ENCODE measurements at places on chromosomes 13 and 19. TPM values are rescaled to one million over a fixed set of nuclear protein-coding genes. Genes with fewer than 3 reads are reported as not detected.

The KLK6 gene
- not detected for total RNA-seq

The TNNI3 gene
- not detected for total RNA-seq

The CKM gene
- not detected for total RNA-seq

GRCh38 chr13:40211586-40211968, 454.9 kb downstream of the FOXO1 start:
- DNase-seq = no peak

GRCh38 chr19:31303262-31303815, 45.9 kb downstream of the TSHZ3 start:
- no peak for DNase-seq

- DNase-seq = no peak
Measured at GRCh38 chr13:27712421-27712820, 79.9 kb upstream of the GSX1 start.
